ENCODE measurements at places on chromosomes 1 and 21.

GRCh38 chr1:232045139-232045994, 418.8 kb downstream of the DISC1 start:
- DNase-seq: no peak

GRCh38 chr21:46065914-46066551, 31.9 kb upstream of the COL6A2 start:
- no peak for DNase-seq

DNA sequence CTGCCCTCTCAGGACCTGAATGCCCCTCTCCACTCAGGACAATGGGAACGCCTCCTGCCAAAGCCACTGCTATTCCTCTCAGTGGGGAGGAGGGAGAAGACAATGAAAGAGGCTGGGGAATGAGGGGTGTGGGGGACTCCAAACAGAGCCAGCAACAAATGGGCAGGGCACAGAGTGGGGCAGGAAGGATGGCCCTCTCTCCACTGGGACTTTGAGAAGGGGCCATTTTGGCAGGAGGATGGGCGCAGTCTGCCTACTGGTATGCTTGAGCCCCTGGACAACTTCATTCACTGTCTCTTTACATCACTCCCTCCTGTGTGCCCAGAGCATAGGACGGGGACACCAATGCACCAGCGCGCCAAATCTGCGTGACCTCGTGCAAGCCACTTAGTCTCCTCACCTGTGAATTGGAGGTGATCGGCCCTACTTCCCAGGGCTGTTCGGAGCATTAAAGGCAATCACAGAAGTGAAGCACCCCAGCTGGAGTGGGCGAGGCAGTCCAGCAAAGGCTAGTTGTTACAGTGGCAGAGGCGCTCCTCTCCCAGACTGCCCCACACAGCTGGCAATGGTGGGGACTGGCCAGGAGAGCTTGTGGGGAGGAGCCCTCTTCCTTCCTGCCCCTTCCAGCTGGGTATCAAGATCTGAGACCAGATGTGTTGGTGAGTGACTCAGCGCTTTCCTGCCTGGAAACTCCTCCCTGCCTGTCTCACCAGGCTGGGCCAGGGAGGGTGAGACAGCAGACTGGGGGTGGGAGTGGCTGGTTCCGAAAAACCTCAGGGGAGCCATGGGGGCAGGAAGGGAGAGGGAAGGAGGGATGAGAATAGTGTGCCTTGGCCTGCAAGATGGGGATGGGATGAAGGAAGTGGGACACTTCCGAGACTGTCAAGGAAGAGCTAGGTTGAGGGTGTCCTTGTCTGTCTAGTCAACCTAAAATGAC, 22.4 kb upstream of the SYNC start:
- no peak for DNase-seq

- DNase-seq: no peak
These were observed 48.3 kb downstream of the SAMSN1 start for GRCh38 chr21:14497825-14498224.

DNA sequence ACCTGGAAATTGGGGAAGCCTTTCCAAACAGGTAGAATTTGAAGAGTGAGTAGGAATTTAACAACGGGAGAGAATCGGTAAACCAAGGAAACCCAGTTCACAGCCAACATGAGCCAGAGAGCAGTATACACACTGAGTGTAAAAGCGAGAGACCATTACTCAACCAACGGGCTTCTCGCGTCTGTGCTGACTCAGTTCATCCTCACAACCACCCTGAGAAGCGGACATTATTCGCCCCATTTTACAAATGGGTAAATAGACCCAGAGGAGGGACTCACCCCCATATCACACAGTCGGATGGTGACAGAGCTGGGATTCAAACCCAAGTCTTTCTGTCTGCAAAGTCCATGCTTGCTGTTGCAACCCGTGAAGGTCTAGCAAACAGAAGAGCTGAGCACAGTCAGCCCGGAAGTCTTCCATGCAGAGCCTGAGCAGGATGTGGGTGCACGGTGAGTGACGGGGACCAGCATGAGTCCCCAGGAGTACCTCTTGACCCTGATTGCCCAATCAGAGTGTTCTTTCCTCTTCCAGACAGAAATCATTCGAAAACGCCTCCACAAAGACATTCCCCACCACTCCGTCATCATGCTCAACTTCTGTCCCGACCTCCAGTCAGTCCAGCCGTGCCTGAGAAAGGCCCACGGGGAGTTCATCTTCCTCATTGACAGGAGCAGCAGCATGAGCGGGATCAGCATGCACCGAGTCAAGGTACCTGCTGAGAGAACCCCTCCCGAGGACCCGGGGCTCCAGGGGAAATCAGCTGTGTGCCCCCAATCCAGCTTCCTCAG, 32.3 kb downstream of the VWA5B1 start:
- no peak for DNase-seq

GRCh38 chr1:182596934-182597333, 7.3 kb downstream of the RGS16 start:
- DNase-seq: no peak

Data from activated naive CD4-positive, alpha-beta T cell (primary cell).